ENCODE measurements at places on chromosomes 5 and 9.

GRCh38 chr9:126317513-126317912, 9.1 kb upstream of the MVB12B start:
- DNase-seq, result no peak

- DNase-seq, result no peak
Observed at GRCh38 chr5:133793756-133794465, 174.5 kb downstream of the C5orf15 start.

DNA sequence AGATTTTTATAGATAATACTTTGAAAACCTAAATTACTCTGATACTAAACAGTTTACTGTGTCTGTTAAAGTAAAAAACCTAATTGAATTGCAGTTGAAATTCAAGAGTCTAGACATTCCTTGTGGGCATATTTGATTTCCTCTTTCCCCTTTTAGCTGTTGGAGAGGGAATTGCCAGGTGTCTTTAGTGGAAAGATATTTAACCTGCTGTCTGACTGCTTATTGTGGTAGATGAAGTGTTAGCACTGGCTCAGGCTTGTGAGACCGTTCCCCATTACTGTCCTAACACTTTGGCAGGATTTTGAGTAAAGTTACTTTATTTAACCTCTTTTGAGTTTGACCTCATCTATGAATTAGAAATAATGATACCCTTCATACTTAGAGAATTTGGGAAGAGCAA, 16.4 kb downstream of the MAP3K1 start:
- no peak for DNase-seq

DNA sequence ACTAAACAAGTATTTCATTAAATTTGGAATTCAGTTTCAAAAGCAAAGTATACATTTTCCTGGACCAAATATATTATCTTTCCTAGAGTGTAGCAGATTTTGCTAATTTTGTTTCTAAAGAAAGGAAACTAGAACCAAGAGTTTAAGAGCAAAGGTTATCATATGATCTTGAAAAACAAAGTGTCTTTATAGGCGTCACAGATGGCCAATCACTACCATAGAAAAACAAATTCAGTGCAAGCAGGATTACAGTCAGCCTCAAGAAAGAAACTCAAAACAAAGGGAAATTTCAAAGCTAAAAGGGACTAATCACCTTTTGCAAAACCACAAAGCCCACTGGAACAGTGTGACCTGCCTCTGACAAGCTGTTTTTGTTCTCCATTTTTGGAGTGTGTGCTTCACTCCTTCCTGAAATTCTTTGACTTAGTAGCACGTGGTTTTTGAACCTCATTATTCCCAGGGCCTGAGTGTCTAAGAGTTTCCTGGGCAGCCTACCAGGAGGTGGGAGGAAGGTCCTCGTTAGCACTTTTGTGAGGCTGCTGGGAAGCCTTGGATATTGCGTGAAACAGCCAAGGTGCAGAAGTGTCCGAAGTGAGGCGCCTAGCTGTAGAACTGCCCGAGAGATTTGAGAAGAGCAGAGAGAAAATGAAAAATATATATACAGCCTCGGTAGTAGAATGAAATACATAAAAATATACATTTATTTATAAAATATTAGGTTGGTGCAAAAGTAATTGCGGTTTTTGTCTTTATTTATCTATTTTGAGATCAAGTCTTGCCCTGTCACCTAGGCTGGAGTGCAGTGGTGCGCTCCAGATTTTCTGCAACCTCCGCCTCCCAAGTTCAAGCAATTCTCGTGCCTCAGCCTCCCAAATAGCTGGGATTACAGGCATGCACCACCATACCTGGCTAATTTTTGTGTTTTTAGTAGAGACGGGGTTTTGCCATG, 246.1 kb downstream of the MARCHF11 start:
- DNase-seq, result no peak

GRCh38 chr5:173764332-173765028, 123.7 kb upstream of the CPEB4 start:
- DNase-seq, result no peak

DNA sequence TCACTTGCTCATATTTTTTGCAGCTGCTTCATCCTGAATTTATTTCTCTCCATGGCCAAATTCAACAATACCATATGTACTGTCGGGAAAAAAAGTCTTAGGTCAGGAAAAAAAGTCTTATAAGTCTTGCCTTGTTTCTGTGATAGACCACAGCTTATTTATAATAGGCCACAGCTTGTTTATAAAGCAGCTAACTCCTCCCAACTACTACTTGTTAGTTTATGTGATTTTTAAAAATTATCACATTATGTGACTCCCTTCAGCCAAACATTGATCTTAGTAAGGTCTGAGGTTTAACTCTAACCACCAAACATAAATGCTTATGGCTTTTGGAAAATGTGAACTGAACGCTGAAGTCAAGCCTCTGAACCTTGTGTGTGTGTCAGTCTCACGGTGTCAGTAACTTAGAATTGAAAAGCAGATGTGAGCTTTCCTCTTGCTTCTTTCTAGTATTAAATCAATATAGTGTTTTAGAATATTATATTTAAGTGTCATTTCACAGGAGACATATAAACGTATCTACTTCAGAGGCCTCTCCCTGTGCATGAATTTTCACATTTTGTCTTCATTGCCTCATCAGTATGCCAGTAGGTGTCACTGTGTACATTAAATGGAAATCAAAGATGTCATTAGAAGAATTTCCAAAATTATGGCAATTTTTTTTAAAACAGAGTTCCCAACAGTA, 51.3 kb downstream of the SNX24 start:
- DNase-seq, result no peak

- no peak for DNase-seq
Observed at GRCh38 chr5:34656700-34657273, 659 bp downstream of the RAI14 start.

GRCh38 chr9:108743901-108744371, 111.8 kb downstream of the ACTL7B start:
- no peak for DNase-seq

DNA sequence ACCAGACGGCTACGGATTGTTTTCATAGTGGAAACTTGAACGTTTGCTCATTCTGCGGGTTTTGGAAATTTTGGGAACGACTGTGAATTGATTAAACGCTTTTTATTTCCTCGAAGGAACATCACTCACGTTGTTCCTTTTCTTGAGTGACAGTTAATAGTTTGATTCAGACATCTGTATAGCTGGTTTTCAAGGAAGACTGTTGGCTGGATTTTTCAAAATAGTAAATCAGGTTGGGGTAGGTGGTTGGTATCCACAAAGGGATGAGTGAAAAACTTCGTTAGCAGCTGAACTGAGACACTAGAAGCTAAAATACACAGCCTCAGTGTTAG, 1.1 kb downstream of the TGFBR1 start:
- DNase-seq, result no peak

DNA sequence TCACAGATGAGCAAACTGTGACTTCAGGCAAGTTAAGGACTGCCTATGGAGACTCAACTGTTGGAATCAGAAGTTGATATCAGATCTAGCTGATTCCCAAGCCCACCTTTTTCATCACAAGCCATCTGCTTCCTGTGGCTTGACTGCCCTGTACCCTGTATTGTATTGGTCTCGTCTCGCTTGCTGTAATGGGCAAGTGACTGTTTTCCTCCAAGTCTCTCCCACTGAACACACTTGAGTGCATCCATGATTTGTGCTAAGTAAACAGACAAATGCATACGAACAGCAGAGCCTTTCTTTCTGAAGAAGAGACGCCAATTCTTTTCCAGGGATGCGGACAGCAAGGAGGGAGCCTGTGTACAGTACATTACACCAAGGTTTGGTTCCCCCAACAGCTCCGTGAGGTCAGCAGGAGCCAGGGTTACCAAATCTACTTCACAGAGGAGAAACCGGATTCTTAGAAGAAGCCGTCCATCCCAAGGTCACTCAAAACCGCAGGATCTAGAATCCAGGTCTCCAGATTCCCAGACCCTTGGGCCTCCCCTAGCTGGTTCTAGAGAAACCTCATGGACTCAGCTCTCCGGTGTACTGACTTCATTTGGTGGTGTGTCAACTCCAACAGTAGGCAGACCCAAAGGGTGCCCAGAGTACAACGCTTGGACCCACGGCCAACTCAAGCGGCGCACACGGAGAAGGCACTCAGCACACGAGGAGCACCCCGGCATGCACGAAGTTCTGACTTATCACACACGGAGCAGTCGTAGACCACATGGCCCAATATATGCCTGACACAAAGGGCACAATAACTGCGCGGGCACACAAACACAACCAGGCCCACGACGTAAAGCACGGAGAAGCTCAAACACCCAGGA, 1.1 kb downstream of the BAG1 start:
- no peak for DNase-seq

DNA sequence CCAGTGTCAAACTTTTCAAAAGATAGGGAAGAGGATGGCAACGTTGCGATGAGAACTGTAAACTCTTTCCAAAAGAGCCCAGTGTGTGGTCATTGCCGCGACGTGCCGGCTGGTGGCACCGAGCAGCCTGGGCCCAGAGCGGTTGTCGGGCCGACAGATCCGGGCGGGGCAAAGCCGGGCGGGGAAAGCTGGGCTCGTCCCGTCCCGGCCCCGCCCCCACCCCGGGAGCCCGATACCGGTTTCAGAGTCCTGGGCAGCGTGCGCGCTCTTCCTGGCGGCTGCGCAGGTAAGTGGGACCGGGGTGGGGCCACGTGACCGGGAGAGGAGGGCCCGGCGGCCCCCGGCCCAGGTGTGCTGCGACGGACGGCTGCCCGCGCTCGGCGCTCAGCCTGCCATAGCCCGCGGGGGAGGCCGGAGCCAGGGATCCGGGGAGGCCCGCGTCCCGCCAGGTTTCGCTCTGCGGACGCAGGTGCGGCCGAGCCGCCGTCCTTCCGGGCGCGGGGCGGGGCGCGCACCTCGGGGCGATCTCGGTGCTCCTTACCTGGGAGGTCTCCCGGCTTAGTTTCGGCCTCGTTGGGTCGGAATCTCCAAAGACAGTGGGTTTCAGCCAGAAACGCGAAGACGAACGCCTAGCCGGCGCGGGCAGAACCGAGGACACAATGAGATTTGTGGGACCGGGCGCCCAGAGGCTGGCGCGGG, at the start of gene MARVELD2:
TSS of gene MARVELD2 (plus strand) at position 232 of the 699 bp plus-strand sequence. CDS start 4,270 bp downstream, outside the sequence.
- peak; percentile 11 for DNase-seq

- DNase-seq, result no peak
Observed at GRCh38 chr5:23084815-23085214, 231.7 kb upstream of the CDH12 start.

- no peak for DNase-seq
Observed at GRCh38 chr5:168137265-168137664, 154.2 kb upstream of the WWC1 start.

GRCh38 chr9:126937444-126937843, 22.9 kb downstream of the RALGPS1 start:
- no peak for DNase-seq

DNA sequence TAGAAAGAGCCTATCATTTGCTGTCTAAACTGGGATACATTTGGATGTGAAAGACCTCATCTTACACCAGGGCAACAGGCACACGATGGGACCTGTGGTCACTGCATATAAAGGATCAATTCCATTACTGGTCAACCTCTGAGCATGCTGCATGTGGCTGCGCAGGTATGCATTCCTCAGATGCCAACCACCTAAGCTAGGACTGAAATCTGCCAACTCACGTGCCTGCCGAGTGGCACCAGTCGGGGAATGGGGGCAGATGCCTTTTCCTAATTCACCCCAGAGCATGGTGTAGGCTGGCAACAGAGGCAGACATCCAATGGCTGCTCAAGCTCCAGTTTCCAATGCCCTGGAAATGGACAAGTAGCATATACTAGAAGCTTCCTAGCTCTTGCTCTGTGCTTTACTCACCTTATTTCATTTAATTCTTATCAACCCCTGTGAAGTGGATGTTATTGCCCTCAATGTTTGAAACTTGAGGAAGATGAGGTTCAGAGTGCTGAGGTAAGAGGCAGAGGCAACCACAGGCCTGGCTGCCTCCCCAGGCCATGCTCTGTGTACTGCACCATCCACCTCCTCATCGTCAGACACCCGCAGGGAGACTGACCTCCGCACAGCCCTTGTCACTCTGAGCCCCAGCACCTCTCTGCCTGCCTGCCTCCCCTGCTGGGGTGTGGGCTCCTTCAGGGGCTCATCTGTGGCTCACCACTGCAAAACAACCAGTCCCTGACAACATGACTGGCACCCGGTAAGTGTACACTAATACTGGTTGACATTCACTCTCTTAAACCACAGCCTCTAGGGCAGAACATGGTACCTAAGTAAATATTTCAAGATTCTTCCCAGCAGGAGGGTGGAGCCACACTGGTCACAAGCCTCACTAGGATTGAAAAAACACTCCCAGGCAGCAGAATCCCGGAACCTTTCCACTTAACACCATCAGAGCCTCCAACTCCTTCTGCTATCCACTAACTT, 228.5 kb downstream of the CRB2 start:
- DNase-seq, result no peak

DNA sequence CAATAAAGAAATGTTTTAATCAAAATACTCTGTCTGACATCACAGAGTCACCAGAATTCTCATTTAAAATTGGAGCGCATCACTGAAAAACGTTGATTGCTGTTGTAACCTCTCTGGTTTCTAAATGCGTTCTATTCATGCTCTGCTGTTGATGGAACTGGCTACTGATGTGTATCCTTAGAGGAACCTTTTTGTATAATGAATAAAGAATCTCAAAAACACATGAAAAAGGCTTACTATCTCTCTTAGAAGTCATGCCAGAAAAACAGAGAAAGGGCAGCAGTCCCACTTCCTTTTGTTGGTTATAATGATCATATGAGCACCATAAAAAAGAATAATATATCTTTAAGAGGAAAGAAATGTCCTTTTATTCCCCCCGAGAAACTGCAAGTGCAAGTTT, 615.5 kb downstream of the TLE1 start:
- no peak for DNase-seq

GRCh38 chr5:54398191-54398590, 57.3 kb upstream of the HSPB3 start:
- no peak for DNase-seq

DNA sequence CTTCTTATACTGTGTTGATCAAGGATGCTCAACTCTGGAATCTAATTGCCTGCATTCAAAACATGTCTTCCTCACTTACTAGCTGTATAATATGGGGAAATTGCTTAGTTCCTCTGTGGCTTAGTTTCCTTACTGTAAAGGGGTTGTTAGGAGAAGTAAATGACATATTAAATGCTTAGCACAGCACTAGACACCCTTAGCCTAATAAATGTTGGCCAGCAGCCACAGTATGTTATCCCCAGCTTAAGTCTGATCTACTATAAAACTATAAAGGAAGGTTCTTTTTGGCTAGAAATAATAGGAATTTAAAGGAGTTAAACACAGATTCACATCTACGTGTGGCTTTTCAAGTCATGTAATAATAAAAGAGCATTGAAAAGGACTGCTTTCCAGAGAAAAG, 232.4 kb downstream of the PCSK1 start:
- no peak for DNase-seq

DNA sequence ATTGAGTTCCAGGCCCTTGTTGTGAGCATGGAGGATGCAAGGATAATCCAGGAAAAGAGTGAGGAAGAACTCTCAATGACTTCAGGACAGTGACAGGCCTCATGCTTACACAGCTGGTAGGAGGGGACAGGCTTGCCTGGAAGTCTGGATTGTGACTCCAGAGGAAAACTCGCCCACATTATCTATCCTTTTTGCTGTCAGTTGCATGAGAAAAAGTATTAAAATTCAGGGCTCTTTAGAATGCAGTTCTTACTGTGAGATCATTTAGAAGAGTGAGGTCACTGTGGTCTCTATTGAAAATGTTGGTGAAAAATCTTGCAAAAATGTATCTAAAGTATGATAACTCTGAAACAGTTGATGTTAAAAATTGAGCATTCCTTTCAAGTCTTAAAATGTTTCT, 30.5 kb downstream of the NTRK2 start:
- no peak for DNase-seq
